ENCODE measurements at places on chromosomes 4 and X. TPM values are rescaled to one million over a fixed set of nuclear protein-coding genes. Genes with fewer than 3 reads are reported as not detected.
A peak's percentile ranks its signal among the peaks of the same experiment; 100 is the strongest.

DNA sequence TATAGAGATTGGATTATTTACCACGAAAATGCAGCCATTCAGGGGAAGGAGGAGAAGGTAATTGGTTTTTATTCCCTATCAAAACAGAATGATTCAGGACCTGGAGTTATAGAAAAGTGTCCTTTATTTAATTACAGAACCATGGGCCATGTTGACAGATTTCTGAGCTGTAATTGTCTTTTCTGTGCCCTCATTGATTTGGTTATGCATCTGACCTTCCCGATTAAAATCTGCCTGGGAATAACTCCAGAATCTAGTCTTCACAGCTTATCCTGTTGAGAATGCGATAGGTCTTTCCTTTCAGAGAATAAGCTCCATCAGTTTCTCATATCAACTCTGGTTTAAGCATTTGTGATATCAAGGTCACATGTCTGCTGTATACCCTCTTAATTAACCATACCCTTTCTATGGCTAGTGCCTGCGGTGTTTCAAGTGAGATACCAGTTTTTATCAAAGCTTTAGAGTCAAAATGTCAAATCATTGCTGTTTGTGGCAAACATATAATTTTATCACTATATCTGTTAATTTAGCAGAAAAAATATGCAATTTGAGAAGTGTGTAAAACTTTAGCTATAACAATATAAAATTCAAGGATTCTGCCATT is 37.2 kb upstream of the ANK2 start:
- no peaks in the 10 kb centered on the region for H3K4me1 ChIP-seq
- no peaks in the 10 kb centered on the region for H3K36me3 ChIP-seq
- no peak for DNase-seq
- H3K27me3 ChIP-seq: no peaks in the 10 kb centered on the region
- no peak overlapping the region for H3K27ac ChIP-seq

PAQR3 gene
- 15.5 TPM for total RNA-seq

- H3K27ac ChIP-seq: no peak overlapping the region
- H3K36me3 ChIP-seq: no peaks in the 10 kb centered on the region
- H3K4me1 ChIP-seq: no peaks in the 10 kb centered on the region
- H3K27me3 ChIP-seq: no peaks in the 10 kb centered on the region
Measured at GRCh38 chrX:54894159-54894558, 26.5 kb upstream of the TRO start.

F8 gene
- total RNA-seq: 7.9 TPM

NLGN4X gene
- total RNA-seq: under 0.01 TPM

DDX60 gene
- 23.1 TPM for total RNA-seq

GRCh38 chr4:128787509-128788311 is 21.8 kb upstream of the JADE1 start:
- peak; percentile 50 for DNase-seq
- H3K4me1 ChIP-seq: no peaks in the 10 kb centered on the region
- no peak overlapping the region for H3K27ac ChIP-seq
- H3K4me3 ChIP-seq: no peak overlapping the region
- no peaks in the 10 kb centered on the region for H3K36me3 ChIP-seq

GRCh38 chr4:67687636-67688035 is 13.3 kb downstream of the UBA6 start:
- peaks cover 5% of the 10 kb centered on the region for H3K4me1 ChIP-seq
- H3K27me3 ChIP-seq: no peaks in the 10 kb centered on the region
- H3K27ac ChIP-seq: peak overlapping the region; percentile 4
- DNase-seq: peak; percentile 8
- H3K4me3 ChIP-seq: no peak overlapping the region

OCRL gene
- 23.0 TPM for total RNA-seq

DNA sequence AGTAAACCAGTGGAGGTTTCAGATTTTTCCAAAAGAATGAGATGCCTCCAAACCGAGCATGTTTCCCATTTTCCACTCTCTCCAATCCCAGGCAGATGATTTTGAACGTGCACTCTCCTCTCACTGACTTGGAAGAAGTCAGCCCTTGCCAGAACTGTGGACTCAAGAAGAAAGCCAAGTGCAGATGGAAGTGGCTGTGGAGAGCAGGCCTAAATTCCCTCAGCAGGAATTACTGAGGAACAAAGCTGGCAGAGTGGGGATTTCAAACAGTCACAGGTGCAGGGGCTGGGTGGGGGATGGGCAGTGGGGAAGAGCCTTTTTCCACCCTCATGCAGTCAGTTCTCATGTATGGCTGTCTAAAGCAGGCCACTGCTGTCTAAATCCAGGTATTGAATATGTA is 83.5 kb upstream of the PLAC1 start:
- no peaks in the 10 kb centered on the region for H3K36me3 ChIP-seq
- no peak overlapping the region for H3K4me3 ChIP-seq
- H3K27ac ChIP-seq: no peak overlapping the region
- H3K4me1 ChIP-seq: peaks cover 3% of the 10 kb centered on the region
- DNase-seq: no peak
- H3K27me3 ChIP-seq: no peaks in the 10 kb centered on the region

DNA sequence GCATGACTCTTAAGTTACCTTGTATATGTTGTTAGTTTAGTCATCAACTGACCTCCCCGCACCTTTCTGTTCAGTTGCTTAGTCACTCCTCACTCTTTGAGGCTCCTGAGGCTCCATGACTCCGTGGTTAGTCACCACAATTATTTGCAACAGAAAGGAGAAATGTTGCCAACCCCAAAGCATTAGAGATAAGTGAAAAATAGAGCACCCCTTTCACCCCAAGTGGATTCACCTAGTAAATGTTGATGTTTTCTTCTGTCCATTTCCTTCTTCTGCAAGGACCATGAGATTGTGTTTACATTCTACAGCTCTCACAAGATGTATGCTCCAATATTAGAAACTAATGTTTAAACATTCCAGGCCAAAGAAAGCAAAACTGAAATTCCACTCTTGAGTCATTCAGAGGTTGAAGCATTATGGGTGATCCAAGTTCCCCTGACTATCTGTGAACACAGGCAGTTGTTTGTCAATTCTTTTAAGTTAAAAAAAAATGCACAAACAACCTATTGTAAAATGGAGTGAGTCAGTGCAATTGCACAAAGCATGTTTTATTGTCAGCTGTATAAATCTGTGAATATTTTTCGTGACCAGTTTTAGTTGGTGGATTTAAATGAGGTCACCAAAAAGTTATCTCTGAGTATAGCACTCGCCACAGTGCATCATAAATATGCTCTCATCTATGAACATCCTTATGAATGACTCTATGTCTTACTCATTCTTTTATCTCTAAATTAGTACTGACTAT is 552.4 kb upstream of the MAGEB2 start:
- H3K4me1 ChIP-seq: no peaks in the 10 kb centered on the region
- peak overlapping the region; percentile 53 for H3K27ac ChIP-seq
- H3K4me3 ChIP-seq: no peak overlapping the region
- DNase-seq: peak; percentile 88

Measured in fibroblast of lung (primary cell).